ENCODE measurements at places on chromosomes 1 and 21.

DNA sequence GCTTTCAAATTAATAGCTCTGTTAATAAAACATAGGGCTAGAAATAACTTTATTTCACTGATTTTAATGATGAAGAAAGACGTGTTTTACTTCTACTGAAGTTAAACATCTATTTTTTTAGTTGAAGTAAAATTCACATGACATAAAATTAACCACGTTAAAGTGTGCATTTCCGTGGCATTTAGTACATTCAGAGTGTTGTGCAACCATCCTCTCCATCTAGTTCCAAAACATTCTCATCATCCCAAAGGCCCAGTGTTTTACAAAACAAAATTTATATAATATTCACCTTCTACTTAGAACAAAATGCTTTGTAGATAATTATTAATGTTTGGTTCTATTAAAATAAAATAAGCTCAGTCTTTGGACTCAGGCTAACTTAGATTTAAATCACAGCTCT, 108.5 kb upstream of the GNG12 start:
- DNase-seq: no peak

DNA sequence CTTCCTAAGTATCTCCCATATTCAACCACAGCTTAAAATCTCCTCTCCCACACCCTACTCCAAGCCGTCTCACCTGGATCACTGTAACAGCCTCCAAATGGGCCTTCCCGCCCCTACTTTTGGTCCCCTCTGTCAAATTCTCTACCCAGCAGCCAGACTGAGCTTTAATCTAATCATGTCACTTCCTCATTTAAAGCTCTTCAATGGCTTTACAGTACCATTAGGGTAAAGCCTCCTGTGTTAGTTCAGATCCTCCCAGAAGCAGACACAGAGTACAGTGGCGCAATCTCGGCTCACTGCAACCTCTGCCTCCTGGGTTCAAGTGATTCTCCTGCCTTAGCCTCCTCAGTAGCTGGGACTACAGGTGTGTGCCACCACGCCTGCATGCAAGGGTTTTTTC, 46.8 kb upstream of the PSEN2 start:
- no peak for DNase-seq

GRCh38 chr1:177505905-177506590, 335.3 kb downstream of the BRINP2 start:
- DNase-seq: no peak

DNA sequence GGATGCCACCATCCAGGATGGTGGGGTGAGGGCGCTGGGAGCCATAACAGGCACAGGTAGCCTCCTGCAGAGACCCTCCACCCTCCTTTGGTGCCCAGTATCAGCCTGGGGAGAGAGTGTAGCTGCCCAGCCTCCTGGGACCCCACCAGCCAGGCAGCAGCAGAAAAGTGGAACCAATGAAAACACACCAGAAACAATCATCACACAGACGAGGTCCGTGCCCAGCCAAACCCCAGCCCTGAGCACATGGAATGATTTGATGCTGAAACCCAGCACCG, 285.1 kb downstream of the PTPRU start:
- DNase-seq: no peak

DNA sequence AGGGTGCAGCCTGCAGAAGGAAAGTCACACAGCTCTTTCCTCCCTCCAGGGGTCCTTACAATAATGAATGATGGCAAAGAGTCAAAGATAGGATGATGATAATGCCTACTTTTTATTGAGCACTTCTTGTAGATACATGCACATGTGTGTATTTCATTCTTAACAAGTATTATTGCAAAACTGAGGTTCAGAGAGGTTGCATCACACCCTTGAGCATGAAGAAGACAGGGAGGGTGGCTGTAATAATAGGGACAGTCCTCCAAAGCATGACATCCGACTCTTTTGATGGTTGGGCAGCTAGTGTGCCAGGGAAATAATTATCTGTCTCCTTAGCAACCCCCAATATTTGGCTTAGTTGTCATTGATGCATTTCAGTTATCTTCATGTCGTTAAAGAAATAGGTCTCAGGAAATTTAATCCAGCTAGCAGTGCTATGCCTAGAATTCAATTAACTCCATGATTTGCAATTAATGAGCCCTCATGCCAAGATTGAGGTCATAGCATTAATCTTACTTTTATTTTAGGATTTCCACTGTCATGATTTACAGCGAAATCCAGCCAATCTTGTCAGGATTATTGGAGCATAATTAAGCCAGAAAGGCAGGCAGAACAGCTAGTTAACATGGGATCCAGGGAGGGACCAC, 35.0 kb downstream of the DNAJC6 start:
- no peak for DNase-seq

DNA sequence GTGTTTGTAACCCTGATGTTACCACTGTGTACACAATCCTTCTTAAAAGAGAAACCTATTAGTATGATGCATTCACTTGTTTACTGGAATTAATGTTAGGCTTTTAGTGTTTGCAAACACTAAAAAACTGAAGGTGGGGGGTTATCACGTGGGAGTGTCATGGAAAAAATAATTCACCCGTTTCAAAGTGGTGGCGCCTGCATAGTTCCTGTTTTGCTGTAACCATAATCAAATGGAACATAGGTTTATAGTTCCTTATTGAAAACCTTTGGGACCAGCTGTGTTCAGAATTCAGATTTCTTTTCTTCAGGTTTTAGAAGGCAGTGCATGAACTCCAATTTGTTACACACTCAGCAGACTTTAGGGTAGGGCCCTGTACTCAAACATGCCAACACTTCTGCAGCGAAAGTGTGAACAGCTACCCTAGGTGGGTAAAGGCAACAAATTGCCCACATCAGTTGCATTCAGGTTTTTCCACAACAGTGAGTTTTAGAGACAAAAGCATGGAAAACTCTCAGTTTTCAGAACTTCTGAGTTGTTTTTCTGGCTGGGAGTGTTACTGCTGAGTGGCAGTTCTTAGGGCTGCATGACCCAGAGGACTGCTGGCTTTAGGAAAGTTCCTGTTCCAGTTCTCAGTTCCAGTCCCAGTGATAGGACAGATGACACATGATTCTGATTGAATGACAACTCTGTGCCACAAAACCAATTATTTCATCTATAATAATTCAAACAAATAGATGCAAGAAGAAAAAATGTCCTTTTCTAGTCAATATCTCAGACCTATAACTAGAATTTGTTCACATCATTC, 29.1 kb upstream of the IVNS1ABP start:
- DNase-seq: no peak

- no peak for DNase-seq
Measured at GRCh38 chr1:115702959-115703358, 61.2 kb downstream of the VANGL1 start.

- no peak for DNase-seq
Measured at GRCh38 chr1:59906931-59907330, 19.6 kb downstream of the CYP2J2 start.

DNA sequence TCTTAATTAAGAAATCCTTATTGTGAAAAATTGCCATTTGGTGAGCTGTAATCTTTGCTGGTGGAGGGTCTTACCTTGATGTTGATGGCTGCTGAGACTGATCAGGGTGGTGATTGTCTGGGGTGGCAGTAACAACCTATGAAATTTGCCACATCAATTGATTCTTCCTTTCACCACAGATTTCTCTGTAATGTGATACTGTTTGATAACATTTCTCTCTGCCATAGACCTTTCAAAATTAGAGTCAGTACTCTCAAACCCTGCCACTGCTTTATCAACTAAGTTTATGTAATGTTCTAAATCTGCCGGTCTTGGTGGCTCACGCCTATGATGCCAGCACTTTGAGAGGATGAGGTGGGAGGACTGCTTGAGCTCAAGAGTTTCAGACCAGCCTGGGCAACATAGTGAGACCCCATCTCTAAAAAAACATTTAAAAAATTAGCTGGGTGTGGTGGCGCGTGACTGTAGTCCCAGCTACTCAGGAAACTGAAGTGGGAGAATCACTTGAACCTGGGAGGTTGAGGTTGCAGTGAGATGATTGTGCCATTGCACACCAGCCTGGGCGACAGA, 5.0 kb downstream of the KPNA6 start:
- DNase-seq: no peak

GRCh38 chr1:155001425-155001674, 1.3 kb upstream of the ZBTB7B start:
- no peak for DNase-seq
